ENCODE measurements at places on chromosomes 2 and 18.

- no peak for DNase-seq
Observed at GRCh38 chr2:17058772-17059402, 393.3 kb upstream of the CYRIA start.

- DNase-seq, result no peak
Observed at GRCh38 chr2:20704886-20705285, 37.9 kb downstream of the GDF7 start.

DNA sequence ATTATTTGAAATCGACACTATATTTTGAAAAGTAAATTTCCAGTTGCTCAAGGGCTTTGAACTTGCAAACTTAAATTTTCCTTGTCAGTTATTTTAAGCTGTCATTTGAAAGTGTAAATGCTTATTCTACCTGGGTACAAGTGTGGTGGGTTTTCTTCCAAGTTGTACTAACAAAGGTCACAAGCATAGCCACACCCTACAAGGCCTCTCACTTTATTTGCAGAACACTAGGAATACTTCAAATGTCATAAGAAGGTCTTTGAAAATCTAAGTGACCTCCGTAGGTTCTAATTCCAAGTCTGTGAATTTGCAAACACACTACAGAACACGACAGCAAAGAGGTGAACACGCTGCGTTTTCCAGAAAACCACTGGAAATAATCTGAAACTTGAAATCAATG, 9.3 kb upstream of the RMDN2 start:
- no peak for DNase-seq

GRCh38 chr18:148841-149240, 9.5 kb upstream of the USP14 start:
- no peak for DNase-seq

DNA sequence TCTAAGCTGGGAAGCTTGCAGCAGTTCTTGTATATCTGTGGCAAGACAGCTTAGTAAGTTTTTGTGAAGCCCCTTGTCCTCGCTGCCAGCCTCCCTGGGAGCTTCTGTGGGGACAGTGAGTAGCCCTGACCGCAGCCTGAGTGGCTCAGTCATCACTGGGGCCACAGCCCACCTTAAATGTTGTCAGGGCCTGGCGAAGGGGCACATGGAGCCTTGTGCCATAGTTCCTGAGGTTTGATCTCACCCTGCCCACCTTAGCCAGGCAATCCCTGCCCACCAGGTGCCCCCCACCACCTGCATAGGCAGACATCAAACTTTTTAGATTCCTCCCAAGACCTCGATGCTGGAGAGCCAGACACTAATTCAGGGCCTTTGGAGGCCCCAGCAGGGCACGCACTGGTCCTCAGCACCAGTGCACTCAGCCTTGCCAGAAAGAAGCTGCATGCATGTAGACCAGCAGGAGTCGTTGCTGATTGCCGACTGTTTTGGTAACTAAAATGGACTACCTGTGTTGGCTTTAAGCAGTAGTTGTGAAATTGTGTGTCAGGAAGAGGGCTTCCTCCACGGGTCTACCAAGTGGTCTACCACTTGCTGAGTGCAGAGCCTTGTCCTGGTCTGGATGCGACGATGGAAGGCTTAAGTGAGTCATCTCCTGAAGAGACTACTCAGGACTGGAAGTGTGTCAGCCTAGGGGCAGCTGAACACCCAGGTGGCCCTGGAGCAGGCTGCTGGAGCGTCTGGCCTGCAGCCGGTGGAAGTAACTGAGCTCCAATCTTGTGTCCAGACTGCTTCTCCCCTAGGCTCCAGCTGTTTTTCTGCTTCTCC, 233.1 kb downstream of the SEPTIN10 start:
- DNase-seq, result no peak

- no peak for DNase-seq
Observed at GRCh38 chr2:238465487-238466242, 38.9 kb downstream of the ASB1 start.

GRCh38 chr2:101692041-101692440, 5.5 kb upstream of the MAP4K4 start:
- DNase-seq, result no peak

GRCh38 chr2:79393806-79394484, 118.9 kb upstream of the CTNNA2 start:
- DNase-seq, result no peak

- DNase-seq, result no peak
Observed at GRCh38 chr2:108323619-108324018, 34.9 kb downstream of the SULT1C2 start.

DNA sequence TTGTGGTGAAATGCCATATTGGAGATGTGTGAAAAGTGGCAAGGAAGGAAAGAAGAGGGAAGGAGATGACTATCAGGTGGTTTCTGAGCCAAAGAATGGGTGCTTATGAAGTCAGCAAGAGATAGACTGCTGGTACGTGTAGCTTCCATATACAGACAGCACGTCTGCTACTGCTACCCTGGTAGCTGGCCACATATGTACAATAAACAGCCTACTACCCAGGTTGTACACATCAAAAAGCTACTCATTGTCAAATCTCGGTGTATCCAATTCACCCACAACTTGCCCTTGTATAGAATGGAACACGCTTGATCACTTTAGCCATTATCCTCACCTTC, 761.8 kb downstream of the LRRTM4 start:
- DNase-seq, result no peak

DNA sequence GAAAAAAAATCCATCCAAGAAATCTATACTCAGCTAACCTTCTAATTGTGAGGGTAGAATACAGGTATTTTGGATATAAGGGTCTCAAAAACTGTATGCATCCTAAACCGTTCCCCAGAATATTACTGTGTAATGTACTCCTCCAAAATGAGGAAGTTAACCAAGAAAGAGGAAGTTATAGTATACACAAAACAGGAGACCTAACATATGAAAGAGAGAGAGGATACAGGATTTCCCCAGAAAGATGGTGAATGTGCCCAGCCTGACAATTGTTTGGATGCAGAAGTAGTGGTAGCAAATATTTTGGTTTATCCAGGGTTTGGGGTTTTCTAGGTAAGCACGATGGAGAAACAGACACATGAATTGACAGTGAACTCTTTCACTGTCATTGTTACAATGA, 50.6 kb downstream of the GALNT3 start:
- no peak for DNase-seq

GRCh38 chr2:25018681-25019080, 23.2 kb upstream of the EFR3B start:
- no peak for DNase-seq

GRCh38 chr2:237882510-237883481, 23.4 kb downstream of the RAMP1 start:
- DNase-seq, result no peak

All from activated CD8-positive, alpha-beta memory T cell treated with anti-CD3 and anti-CD28 coated beads for 1 hour (primary cell).